ENCODE measurements at places on chromosomes 6 and 20. TPM values are rescaled to one million over a fixed set of nuclear protein-coding genes. Genes with fewer than 3 reads are reported as not detected.

- no peak for DNase-seq
These were observed 11.4 kb upstream of the GDAP1L1 start for GRCh38 chr20:44235702-44236101.

- peak; percentile 71 for DNase-seq
These were observed 4.2 kb upstream of the ZBTB12 start for GRCh38 chr6:31906122-31906521.

The CBLN4 gene
- not detected for total RNA-seq

The EEF1A2 gene
- total RNA-seq: 0.54 TPM

The TMEM74B gene
- 4.2 TPM for total RNA-seq

- no peak for DNase-seq
These were observed 6.1 kb upstream of the TREML4 start for GRCh38 chr6:41222045-41222444.

DNA sequence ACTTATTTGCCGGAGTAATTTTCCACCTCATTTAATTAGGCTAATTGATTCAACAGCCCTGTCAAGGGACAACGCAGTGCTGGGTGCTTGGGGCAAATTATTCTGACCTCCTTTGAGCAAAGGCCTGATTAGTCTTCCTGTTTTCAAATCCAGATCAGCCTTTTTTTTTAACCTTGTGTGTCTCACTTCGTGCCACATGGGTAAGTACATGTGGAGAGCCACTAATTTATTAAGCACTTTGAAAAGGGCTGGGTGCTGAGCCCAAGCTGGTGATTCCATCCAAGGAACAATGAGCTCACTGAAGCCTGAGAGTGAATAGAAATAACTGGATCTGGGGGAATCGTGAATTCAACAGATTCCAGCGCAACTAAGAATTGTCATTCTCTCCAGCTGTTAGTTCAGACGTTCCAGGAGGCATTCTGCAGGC lies 229.3 kb downstream of the CLIC5 start:
- peak; percentile 91 for DNase-seq

- peak; percentile 47 for DNase-seq
These were observed 5.2 kb upstream of the RSPH4A start for GRCh38 chr6:116611056-116611455.

GRCh38 chr20:47753576-47754387 lies 31.5 kb downstream of the SULF2 start:
- peak; percentile 42 for DNase-seq

- DNase-seq: no peak
These were observed 36.2 kb upstream of the CD93 start for GRCh38 chr20:23122321-23122720.

Measured in neural progenitor cell (in vitro differentiated cells).